ENCODE measurements at places on chromosomes 3 and 15.

GRCh38 chr3:123949641-123950040 is 11.4 kb downstream of the CCDC14 start:
- no peak for DNase-seq

DNA sequence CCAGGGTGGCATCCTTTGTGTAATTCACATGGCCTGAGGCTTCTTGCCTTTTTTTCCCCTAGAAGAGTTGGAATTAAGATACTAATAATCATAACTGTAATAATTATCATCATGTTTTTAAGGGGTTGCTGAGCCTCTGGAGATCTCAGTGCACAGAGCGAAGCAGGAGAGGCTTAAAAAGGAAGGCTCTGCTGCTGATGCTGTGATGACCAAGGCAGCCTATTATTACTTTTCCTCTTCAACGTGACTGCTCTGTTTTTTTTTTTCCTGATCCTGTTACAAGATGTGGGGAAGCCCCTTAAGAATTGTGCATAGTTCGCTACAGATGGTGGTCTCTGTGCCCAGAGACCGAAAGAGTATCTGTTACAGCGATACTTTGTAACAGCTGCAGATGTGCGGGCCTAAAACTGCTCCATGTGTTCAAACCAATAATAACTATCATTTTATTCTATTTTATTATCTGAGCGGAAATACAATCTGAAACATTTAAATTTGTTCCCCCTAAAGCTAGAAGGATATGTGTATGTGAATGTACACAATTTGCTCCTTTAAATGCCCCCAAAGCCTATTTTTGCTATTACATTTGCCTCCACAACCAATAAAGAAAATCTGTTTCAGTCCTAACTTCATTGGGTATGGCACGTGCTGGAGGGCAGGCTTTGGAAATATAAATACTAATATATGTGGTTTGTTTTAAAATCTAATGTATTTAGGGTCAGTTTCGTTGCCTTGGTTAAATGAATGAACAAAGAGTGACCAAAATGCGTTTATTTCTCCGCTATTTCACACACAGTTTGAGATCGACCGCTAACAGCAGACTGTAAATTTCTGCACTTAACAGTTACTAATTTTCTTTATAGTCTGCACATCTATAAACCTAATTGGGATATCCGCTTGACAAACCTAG is 4.6 kb downstream of the SHOX2 start:
- no peak for DNase-seq

- no peak for DNase-seq
These were observed 149.9 kb downstream of the LRRK1 start for GRCh38 chr15:101068961-101069653.

GRCh38 chr15:82907350-82907749 is 45.2 kb downstream of the HOMER2 start:
- no peak for DNase-seq

- DNase-seq: no peak
These were observed 298.6 kb upstream of the LYSMD4 start for GRCh38 chr15:100031665-100032357.

DNA sequence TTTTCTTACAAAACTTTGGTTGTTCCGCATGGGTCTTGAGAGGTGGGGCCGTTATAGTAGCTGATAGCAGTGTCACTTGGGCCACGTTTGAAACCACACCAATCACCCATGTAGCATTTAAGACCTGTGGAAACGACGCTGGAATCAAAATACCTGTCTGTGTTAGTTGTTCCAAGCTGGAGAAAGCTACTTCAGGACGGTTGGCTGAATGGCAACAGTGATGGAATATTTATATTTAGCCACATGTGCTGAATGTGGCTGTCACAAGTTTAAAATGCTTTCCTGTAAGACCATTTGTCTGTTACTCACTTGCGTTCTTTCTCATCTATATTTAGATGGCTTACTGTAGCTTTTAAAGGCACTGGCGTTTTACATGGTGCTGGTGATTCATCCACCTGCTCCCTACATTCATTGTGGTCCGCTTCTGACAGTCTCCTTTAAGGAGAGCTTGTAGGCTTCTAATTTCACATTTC is 1.4 kb downstream of the DNAJA4 start:
- DNase-seq: no peak

DNA sequence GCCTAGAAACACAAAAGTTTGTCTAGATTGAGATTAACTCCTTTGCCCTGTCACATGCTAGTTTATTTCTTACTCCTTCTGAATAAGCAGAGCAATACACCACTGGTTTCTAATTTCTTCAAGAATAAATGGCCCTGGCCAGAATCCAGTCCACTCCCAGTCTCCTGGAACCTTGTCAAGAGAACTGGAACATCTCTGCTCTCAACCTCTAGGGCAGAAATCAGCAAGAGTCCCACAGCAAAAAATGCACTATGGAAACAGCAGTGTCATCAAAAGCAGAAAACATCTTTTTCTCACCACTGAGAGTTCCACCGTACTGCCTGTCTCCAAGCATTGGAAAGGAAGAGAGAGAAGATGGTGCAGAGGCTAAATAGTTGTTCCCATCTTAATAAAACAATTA is 35.9 kb upstream of the PPP2R3A start:
- DNase-seq: no peak

DNA sequence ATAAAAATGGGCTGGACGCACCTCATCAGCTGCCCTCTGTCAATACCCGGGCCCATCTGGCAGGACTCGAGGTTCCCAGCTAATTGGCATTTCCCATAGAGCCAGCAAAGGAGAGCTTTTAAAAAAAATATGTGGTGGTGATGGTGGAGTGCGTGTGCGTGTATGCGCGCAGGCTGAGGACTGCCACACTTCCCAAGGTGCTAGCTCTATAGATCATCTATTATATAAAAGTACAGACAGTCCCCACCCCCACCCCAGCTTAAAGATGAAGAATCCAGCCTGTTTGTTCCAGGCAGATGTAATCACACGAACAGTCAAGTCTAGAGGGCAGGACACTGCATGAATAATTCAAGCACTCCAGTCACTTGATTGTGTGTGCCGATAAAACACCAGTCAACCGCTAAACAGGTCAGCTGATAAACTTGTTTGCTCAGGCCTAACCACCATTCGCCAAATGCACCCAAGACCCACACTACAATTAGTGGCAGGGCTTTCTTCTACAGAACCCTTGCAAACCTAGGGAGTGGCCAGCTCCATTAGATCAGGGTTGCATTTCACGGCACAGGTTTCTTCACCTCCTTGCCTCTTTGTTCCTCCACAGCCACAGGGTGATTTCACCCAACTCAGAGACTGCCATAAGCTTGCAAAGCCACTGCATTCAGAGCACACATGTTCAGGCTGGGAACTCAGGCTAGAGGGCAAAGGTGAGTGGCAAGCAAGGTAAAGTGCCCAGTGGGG is 5.8 kb downstream of the TLE3 start:
- no peak for DNase-seq

GRCh38 chr15:31102039-31102321 is 455 bp upstream of the TRPM1 start:
- DNase-seq: no peak

DNA sequence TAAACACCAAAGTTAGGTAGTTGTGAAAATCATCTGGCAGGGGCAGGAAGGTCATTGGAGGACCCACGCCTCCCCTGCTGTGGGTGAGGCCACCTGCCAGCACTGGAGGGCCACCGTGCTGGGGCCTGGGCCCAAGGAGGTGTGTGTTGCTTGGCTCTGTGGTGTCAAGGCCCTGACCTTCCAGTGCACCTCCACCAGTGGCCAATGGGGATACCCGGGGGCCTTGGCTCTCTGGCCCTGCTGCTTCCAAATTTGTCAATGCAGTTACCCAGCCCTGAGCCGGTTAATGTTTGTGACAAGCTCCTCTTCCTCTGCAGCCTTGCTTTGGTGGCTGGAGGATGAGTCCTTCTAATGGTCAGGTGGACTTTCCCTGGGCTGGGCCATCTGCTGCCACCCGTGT is 150.2 kb downstream of the KLF13 start:
- DNase-seq: no peak

DNA sequence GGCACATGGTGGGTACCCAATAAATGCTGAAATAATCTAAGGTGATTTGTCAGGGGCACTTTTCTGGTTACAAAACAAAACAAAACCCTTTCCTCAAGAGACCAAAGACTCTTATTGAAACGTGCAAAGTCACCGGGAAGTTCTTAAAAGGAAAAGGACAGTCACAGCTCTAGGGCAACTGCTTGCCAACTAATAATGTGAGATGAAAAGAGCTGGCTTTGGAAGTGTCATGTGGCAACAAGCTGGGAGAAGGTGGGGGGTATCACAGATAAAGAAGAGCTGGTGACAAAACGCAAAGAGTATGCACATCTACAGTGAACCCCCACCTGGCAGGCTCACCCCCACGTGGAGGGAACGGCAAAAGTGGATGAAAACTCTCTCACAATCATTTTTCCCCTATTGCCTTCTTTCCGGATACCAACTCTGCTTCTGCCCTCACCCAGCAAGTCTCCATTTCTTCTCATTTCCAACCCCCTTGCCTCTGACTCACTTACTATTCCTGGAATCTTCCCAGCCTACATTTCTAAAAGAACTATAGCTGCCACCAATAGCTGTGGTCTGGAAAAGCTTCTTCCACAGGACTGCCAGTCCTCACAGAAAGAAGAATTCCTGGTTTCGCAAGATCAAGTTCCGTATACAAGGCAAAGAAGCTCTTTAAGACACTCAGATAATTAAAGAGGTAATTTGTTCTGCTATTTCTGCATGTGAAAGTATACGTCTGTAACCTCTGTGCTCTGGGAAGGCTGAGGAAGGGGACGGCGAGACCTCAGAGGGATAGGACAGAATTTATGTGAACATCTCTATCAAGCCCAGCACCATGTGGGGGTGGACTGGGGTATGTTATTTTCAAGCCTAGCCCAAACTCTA is 21.8 kb upstream of the ANPEP start:
- no peak for DNase-seq

Measured in activated CD8-positive, alpha-beta memory T cell treated with anti-CD3 and anti-CD28 coated beads for 1 hour (primary cell).